ENCODE measurements at places on chromosomes 2 and 18.

- no peak for DNase-seq
These were observed 2035.3 kb upstream of the LRRTM1 start for GRCh38 chr2:82339805-82340204.

DNA sequence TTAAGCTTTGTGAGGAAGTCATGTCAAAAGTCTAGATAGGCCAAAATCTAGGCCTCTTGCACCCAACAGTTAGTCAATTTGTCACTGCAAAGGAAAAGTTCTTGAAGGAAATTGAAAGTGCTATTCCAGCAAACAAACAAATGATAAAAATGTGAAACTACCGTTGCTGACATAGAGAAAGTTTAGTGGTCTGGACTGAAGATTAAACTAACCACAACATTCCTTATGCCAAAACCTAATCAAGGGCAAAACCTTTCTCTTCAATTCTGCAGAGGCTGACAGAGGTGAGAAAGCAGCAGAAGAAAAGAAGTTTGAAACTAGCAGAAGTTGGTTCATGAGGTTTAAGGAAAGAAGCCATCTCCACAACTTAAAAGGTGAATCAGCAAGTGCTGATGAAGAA is 44.0 kb upstream of the LRRTM4 start:
- DNase-seq = no peak

- no peak for DNase-seq
These were observed 29.8 kb upstream of the ARMC9 start for GRCh38 chr2:231168460-231169139.

DNA sequence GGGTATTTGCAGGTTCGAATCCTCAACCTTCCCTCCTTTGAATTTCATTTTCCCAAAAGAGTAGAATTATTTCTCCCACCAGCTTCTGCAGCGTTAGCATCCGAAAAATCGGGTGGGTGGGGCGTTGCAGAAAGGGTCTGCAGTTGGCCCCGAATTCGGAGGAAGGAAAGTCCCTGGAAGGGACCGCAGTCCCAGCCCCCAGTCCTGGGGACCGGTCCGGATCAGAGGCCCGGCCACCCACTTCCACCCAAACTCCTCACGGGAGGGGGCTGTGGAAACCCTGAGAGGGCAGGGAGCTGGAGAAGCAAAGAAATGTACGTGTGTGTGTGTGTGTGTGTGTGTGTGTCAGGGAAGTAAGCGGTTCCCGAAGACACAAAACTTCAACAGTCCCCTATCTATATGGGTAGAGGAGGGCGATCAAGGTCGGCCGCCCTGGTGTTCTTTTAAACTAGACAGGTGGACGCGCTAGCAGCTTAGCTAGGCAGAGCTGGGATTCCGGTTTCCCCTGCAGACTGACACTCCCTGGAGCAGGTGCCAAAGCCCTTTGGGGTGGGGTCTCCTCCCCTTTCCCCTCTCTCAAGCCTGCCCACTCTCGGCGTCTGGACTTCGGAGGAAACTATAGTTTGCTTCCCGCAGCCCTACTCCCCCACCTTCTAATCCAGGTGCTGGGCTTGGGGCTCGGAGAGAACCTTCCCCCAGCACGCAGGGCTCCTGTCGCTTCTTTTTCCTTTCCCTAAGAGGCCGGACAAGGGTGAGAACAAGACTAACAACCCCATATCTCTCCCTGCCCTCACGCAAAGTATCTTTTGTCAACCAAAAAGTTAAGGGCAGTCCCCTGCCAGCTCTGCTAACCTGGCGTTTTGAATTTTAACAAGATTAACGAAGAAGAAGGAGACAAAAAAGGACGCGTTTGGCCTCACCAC is 4.8 kb upstream of the ONECUT2 start:
- no peak for DNase-seq

GRCh38 chr2:215431778-215432758 is 3.8 kb downstream of the FN1 start:
- DNase-seq = no peak

GRCh38 chr2:222217712-222218111 is 81.1 kb downstream of the PAX3 start:
- no peak for DNase-seq

DNA sequence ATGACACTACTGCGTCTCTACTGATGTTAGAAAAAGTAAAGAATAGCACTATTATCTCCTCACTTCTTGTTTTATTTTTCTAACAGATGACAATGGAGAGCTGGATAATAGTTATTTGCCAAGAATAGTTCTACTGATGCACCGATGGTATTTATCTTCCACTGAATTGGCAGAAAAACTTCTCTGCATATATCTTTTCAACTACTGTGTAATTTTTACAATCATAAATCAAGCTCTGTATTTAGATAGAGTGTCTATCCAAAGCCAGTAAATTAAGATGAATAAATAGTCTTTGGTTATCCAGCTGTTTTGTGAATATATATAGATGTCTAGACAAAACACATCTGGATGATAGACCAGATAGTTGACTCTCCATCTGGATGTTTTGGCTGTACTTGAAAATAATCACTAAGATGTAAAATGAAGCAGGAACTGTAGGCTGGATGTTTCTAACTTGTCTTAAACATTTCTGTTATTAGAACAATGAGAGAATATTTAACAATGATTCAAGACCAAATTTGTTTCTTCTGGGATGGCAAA is 40.1 kb downstream of the RASGRP3 start:
- DNase-seq = no peak

GRCh38 chr18:32355896-32356295 is 114.8 kb downstream of the GAREM1 start:
- peak; percentile 8 for DNase-seq

- no peak for DNase-seq
These were observed 11.3 kb downstream of the CYP26B1 start for GRCh38 chr2:72136331-72136730.

DNA sequence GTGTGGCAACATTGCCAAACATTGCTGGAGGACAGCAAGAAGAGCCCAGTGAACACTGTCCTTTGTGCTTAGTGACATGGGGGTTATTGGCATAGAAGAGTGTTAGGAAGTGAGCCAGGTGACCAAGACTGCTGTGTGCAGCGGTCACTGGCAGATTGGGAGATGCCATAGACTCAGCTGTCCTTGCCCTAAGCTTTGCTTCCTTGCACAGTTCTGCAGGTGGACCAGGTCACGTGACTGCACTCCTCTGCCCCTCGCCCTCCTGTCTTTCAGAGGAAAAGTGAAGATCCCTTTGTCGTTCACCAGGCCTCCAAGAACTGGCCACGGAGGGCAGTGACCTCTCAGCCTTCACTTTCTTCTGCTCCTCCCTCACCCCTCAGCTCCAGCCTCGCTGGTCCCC is 215.6 kb upstream of the SMIM21 start:
- DNase-seq = no peak

DNA sequence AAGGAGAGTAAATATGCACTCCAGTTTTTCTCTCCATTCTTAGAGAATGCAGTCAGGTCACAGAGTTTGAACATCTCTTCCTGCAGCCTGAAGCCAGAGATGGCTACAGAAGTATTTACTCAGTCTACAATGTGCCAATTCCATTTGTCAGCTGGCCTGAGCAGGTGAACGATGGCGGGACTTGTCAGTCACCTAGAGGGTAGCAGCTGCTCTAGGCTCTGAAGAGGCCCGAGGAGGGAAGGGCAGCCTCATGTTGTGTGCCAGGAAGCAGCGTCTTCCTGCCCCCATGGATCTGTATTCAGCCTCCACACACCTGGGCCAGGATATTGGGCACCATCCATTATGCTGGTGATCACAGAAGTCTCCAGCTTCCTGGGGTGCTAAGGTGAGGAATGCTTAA is 316.7 kb upstream of the CHAC2 start:
- no peak for DNase-seq

DNA sequence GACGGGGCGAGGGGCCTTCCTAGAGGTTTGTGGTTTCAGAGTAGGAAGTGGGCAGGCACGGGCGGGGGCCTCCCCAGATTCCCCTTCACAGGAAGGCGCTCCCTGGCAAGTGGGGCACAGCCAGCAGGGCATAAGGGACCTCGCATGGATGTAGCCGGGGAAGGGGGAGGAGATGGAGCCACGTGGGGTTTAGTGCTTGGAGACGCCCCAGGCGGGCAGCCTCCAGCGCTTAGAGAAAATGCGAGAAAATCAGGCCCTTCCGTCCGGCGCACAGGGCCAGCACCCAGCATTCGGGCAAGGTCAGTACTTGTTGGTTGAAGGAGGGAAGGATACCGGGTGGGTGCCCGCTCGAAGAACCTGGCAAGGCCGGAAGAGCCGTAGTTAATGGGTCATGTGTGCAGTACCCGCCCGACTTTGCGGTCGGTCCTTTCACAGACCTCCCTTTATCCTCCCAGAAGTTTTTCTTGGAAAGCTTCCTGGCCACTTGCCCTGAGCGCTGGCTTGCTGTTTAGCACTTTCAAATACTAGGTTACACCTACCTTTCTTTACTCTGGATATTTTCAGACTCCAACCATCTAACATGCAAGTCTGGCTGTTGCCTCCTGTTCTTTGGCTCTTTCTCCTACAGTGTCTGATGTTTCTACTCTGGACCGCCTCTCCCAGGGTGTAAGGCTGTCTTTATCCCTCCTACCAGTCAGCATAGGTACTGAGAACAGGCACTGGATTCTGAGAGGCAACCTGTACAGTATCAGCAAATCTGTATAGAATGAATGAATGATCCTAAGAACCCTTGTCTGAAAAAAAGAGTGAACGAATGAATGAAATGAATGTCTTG is 78.1 kb downstream of the CIB4 start:
- no peak for DNase-seq

GRCh38 chr2:159002462-159003111 is 34.1 kb downstream of the TANC1 start:
- no peak for DNase-seq
